Fibroblast of the aortic adventitia (primary cell): ENCODE measurements at places on chromosomes 2 and 18.

- no peak for DNase-seq
Measured at GRCh38 chr2:240894006-240894405, 1.9 kb downstream of the MAB21L4 start.

DNA sequence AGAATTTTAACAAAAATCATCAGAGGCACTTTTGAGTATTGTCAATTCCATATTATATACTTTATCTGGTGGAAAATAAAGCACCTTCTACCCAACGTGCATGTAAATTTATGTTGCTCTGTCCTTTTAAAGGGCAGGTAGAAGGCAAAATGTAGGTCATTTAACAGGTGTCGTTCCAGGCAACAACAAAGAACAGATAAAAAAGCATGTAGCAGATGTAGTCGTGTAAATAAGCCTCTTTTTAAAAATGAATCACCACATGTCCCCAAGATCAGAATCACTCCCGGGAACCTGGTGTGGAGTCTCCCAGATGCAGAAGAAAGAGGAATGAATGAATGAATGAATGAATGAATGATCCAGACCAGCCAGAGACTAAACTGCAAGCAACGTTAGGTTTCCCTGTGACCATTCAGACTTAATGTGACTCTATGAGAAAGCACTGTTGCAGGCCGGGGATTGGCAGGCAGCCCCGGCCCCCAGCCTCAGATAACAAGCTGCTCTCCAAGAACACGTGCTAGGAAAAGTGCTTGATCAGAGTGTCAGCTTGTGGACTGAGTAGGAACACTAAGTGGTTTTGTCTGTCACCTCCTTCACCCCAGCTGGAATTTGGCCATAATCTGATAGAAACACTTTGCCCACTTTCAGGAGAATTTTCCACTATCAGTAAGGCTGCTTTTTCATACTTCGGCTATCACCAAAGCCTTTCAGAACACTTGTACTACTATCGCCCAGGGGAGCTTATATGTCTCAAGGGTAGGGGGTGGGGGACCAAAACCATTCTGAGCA lies 100.6 kb downstream of the CDK15 start:
- DNase-seq = no peak

DNA sequence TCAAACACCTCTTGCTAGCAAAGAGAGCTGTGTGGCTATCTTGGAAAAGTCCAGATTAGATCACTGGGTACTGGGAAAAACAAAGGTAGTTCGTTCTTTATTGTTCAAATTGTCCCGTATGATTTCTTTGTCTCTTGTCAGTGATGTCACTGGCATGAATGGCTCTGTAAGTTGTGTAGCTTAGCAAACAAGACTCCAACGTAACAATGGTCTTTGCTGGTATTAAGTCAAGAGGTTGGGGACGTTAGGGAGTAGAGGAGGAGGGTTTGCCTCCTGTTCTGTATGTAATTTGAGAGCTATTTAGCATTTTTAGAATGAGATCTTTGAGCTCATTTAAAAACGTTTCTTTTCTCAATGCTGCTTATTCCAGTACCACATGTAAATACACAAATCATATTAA lies 216.5 kb upstream of the SP5 start:
- no peak for DNase-seq

DNA sequence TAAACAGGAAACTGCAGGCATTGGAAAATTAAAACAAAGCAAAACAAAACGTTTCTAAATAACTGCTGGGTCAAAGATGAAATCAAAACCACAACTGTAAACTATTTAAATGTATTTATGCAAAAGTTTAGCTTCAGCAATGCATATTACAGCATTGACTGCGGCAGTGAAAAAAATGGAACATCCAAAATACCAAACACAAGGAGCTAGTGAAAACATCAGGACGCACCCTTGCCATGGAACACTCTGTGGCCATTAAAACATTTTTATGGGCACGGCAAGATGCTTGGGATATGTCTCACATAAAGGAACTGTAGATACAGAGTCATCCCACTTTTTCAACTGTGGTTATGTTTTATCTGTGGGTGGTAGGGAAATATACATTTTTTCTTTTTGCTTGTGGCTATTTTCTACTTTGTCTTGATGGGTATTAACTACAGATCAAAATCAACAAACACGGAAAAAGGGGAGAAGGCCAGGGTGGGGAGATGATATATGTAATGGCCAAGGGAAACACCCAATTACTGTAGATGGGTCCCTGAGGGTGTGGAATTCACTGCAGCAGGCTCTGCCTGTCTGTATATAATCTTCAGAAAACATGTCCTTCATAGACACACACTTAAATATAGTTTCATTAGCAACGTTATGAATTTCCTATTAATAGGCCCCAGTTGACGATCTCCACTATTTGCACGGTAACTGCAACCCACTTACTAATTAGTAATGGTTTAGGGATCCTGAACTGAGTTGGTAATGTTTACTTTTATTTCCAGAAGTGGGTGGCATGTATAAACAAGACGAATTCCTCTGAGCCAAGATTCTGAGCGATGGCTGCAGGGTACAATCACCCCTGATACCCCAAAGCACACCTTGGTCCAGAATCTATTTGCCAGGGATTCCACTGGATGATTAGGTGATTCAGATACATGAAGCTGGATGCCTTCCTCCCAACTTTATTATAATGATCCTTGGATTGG lies 110.5 kb downstream of the ACKR3 start:
- DNase-seq = no peak

DNA sequence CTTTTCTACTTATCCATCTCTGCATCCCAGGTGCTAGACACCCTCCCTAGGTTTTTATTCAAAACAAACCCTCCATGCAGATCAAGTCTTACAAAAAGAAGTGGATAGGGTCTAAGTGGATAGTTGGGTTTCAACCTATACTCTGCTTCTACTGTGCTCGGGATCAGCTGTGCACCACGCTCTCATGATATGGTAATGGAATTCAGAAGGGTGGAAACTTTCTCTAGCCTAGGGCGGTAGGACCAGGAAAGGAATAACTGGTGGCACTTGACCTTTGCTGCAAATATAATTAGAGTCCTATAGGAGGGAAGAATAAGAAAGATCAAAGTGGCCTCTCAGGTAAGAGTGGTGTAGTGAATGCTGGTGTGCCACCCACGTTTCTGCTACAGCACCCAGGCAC lies 272.9 kb downstream of the GPD2 start:
- no peak for DNase-seq

DNA sequence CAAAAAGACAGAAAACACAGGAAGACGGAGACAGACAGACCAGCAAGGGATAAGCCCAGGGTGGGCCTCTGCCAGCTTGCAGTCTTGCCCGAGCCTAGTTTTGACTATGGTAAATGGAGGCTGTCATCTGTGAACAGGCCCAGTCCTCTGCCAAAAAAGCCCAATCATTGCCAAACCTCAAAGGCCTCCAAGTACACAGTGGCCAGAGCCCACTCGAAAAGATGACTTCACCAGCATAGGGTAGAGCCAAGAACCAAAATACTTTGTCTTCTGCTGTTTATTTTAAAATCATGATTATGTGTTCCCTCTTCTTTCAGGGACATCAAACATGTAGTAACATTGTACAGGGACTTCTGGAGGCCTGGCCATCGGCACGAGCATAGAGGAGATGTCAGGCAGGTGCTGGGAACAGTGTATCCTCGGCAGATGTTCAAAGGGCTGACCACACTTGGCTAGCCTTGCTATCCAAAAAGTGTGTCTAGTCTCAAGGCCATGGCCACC lies 66.0 kb downstream of the TTC32 start:
- peak; percentile 87 for DNase-seq

GRCh38 chr2:170271340-170271739 lies 93.4 kb downstream of the MYO3B start:
- no peak for DNase-seq

DNA sequence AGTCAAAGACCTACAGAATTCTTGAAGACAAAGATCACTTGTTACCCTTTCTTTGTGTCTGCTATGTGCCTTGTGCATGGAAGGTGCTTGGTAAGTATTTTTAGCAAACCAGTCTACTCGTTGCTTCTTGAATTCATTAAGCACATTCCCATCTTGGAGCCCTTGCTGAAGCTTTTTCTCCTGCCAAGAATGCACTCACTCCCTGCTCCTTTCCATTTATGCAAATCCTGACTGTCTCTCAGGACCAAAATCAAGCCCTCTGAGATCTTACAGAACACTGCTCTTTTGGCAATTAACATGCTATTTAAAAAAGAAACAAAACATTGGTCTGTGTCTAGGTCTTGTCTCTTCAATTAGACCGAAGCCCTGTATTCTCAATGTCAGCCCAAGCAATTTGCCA lies 75.8 kb downstream of the CLHC1 start:
- peak; percentile 75 for DNase-seq

GRCh38 chr18:77676910-77677309 lies 427.3 kb downstream of the GALR1 start:
- no peak for DNase-seq

GRCh38 chr2:215410932-215411285 lies 25.0 kb downstream of the FN1 start:
- peak; percentile 98 for DNase-seq

GRCh38 chr2:202307690-202308089 lies 42.1 kb downstream of the NOP58 start:
- no peak for DNase-seq

DNA sequence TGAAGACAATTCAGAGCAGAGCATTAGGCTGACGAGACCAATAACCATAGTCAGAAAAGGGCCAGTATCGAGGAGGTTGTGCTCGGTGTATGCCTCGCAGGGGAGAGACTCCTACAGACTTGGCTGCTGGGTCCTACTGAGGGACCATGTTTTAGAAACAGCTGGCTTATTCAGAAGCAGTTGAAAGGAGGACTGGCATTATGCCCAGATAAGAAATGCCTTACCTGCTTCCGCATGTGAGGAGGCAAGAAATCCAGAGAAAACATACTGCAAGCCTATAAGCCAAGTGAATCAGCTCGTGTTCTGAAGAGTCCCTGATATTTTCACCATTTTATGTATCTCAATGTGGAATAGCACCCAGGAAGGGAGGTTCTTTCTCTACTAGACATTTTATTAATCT lies 434.7 kb downstream of the GRB14 start:
- DNase-seq = no peak

- DNase-seq = no peak
Measured at GRCh38 chr2:131577812-131578211, 50.1 kb downstream of the CCDC74A start.

GRCh38 chr2:105732955-105733607 lies 11.6 kb upstream of the NCK2 start:
- DNase-seq = no peak

- peak; percentile 56 for DNase-seq
Measured at GRCh38 chr18:62625019-62625418, 90.3 kb upstream of the PHLPP1 start.

- DNase-seq = no peak
Measured at GRCh38 chr2:168480356-168480755, 24.3 kb downstream of the CERS6 start.

DNA sequence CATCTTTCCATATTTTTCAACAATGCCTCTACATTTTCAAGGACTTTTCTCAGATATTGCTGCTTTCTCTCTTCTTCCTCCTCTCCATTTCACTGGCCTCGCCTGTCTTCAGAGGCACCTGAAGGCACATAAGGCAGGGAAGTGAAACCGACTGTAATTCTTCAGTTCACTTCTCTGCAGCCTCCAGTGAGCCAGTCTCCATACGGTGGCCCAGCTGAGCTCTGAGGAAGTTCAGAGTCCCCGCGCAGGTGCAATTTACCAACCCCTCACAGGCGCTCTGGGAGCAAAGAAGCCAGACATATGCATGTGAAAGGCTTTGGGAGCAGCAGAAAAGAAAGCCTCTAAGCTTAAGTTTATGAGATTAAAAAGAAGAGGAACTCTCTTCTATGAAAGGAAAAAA lies 12.4 kb downstream of the KLHL14 start:
- no peak for DNase-seq

- DNase-seq = no peak
Measured at GRCh38 chr2:205333351-205333750, 348.9 kb upstream of the NRP2 start.

- DNase-seq = peak; percentile 59
Measured at GRCh38 chr2:136423516-136423996, 305.6 kb upstream of the CXCR4 start.

DNA sequence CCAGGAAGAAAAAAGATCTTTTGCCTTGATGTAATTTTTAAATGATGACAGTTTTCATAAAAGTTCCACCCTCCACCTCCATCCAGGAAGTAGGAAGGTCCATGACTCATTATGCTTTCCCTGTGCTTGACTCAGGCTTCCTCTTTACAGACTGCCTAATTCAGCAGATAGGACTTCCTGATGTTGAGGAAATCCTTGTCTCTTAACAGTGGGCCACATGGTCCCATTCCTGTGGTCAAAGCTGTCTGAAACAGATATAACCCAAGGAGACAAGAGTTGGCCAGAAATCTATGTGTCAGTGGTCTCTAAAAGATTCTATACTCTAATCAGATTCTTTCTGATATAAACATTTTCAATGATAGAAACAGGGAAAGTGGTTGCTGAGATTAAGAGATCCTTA lies 119.1 kb downstream of the BAZ2B start:
- peak; percentile 86 for DNase-seq

- peak; percentile 81 for DNase-seq
Measured at GRCh38 chr18:63963615-63964256, 6.1 kb upstream of the SERPINB8 start.

- DNase-seq = peak; percentile 38
Measured at GRCh38 chr2:219596954-219597551, 604 bp upstream of the STK11IP start.

DNA sequence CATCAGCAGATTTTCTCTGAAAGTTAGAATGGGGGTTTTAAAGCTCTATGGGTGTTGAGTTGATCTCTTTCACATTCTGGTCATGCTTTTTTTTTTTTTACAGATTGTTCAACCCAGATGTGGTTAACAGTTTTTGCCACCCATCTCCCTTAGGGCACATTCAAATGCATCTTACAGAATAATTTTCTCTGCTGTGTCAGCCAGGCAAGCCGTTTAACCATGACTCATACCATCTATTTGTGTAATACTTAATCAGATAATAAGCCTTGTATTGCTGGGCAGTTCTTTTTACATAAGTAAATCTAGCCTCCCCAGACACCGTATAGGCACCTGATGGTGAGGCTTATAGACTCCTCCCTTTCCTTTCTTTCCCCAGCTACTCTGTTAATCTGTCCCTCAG lies 62.0 kb downstream of the TGIF1 start:
- peak; percentile 83 for DNase-seq

DNA sequence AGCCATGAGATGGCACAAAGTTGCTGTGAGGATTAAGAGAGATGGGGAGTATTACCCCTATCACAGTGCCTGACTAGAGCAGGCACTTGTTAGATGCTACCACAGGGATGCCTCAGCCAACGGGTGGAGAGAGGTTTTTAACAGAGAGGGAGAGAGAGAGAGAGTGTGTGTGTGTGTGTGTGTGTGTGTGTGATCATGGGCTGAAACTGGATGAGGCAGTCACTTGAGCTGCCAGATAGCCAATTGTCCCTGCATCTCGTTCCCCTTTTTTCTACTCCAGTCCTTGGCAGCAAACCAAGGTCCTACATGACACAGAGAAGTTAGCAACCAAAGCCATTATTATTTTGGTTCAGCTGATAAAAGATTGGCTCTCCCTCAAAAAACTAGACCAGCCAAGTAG lies 3.0 kb downstream of the CD8A start:
- DNase-seq = peak; percentile 71

- DNase-seq = peak; percentile 77
Measured at GRCh38 chr2:62760555-62760954, 55.0 kb downstream of the EHBP1 start.
